ENCODE measurements at places on chromosomes 2 and 18. TPM values are rescaled to one million over a fixed set of nuclear protein-coding genes. Genes with fewer than 3 reads are reported as not detected.

DNA sequence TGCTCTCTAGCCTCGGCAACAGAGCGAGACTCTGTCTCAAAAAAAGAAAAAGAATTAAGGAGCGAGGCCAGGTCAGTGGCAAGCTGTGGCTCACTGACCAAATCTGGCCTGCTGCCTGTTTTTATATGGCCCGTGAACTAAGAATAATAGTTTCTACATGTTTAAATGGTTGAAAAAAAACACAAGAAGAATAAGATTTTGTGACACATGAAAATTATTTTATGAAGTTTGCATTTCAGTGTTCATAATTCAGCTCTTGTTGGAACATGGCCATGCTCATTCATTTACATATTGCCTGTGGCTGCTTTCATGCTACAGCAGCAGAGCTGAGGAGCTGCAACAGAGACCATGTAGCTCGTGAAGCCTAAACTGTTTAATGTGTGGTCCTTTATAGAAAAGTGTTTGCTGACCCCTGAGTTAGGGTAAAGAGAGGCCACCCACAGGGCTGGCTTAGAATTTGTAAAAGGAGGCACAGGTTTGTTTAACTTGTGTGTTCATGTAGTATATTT lies 59.5 kb downstream of the MFSD6 start:
- no peaks in the 10 kb centered on the region for H3K27me3 ChIP-seq
- DNase-seq: no peak
- H3K4me3 ChIP-seq: peak overlapping the region; percentile 53
- peaks cover 30% of the 10 kb centered on the region for H3K36me3 ChIP-seq
- peaks cover 80% of the 10 kb centered on the region for H3K4me1 ChIP-seq
- no peak overlapping the region for H3K27ac ChIP-seq

- no peaks in the 10 kb centered on the region for H3K36me3 ChIP-seq
- H3K4me1 ChIP-seq: no peaks in the 10 kb centered on the region
- no peak overlapping the region for H3K4me3 ChIP-seq
- no peak for DNase-seq
- peaks cover 2% of the 10 kb centered on the region for H3K27me3 ChIP-seq
Observed at GRCh38 chr18:25072205-25072604, 279.8 kb downstream of the ZNF521 start.

VAMP5 gene
- 24.6 TPM for total RNA-seq

DNA sequence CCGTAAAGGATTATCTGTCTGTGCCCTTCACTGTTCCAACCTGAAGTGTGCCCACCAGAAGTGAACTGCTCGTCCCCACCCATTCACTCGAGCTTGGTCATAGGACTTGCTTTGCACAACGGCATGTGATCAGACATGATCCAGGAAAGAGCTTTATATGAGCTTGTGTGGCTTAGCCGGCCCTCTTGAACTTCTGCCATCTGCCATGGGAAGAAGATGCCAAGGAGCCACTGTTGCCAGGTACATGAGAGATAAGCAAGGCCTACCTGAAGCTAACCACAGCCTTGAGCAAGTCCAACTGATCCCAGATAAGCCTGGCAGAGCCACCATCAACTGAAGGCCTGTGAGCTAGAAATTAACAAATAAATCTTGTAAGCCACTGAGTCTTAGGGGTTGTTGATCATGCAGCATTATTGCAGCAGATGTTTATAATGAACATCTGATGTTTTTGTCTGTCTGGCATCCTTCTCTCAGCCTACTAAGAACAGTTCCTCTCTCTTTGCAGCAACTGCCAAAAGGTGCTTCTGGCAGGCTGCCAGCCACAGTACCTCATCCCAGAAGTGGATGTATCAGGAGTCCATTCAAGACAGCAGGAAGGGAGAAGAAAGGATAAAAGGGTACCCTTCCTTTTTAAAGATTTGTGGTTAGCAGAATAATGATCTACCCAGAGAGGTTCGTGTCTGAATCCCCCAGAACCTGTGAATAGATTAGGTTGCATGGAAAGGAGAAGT lies 16.8 kb downstream of the DBI start:
- H3K27ac ChIP-seq: no peak overlapping the region
- H3K4me1 ChIP-seq: peaks cover 2% of the 10 kb centered on the region
- DNase-seq: no peak
- H3K4me3 ChIP-seq: no peak overlapping the region
- H3K36me3 ChIP-seq: no peaks in the 10 kb centered on the region

DNA sequence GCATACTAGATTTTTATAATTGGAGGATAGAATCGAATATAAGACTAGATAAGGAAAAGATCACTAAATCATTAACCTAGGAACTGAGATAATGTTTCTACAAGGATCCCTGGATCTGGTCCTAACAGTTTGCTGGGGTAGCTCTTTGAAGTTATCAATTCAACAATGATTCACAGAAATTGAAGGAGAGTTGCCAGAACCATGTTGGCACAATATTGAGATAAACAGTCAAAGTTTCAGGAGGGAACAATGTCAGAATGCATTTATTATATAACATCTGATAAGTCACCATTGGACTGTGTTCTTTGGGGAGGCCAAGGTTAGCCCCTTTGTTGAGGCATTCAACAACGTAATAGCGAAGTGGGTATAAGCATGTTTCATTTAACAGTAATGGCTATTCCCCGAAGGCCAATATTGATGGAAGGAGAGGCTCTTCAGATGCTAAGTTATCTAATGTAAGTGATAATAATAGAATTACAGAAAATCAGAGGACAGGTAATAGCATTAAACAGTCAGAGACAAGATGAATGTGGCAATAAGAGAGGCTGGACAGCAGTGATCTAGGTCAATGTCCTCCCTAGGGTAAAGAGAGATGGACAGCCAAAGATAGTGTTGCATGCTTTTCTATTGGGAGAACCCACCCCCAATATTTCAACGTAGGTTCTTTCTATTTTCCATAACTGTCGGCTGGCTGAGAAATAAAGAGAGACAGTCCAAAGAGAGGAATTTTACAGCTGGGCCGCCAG lies 604.8 kb upstream of the GYPC start:
- no peaks in the 10 kb centered on the region for H3K27me3 ChIP-seq
- H3K4me1 ChIP-seq: no peaks in the 10 kb centered on the region
- peaks cover 7% of the 10 kb centered on the region for H3K36me3 ChIP-seq

OR6B2 gene
- total RNA-seq: not detected

DNA sequence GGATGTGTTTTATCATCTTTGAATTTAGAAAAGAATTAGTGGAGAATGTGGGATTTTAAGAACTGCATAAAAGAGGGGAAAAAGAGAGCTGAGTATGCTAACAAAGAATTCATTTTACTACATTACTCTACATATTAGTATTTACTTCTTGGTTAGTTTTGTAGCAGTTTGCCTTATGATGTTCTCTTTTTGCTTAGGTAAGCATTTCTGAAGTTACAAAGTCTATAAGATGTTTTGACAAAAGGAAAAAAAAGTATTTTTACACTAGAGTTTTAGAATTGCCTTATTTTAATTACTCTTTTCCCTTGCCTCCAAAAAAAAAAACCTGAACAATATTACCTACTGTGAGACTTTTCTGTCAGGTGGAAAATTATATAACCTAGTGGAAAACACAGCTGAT lies 739.5 kb upstream of the SLC39A10 start:
- no peak overlapping the region for H3K4me3 ChIP-seq
- DNase-seq: no peak
- no peaks in the 10 kb centered on the region for H3K4me1 ChIP-seq
- H3K36me3 ChIP-seq: no peaks in the 10 kb centered on the region

- peaks cover 8% of the 10 kb centered on the region for H3K27me3 ChIP-seq
- no peak overlapping the region for H3K4me3 ChIP-seq
- no peaks in the 10 kb centered on the region for H3K36me3 ChIP-seq
- no peak overlapping the region for H3K27ac ChIP-seq
- no peak for DNase-seq
Observed at GRCh38 chr2:120455390-120455789, 109.5 kb downstream of the INHBB start.

Data from naive thymus-derived CD8-positive, alpha-beta T cell (primary cell).